ENCODE measurements at places on chromosomes 11 and 22. TPM values are rescaled to one million over a fixed set of nuclear protein-coding genes. Genes with fewer than 3 reads are reported as not detected.
A peak's percentile ranks its signal among the peaks of the same experiment; 100 is the strongest.

DNA sequence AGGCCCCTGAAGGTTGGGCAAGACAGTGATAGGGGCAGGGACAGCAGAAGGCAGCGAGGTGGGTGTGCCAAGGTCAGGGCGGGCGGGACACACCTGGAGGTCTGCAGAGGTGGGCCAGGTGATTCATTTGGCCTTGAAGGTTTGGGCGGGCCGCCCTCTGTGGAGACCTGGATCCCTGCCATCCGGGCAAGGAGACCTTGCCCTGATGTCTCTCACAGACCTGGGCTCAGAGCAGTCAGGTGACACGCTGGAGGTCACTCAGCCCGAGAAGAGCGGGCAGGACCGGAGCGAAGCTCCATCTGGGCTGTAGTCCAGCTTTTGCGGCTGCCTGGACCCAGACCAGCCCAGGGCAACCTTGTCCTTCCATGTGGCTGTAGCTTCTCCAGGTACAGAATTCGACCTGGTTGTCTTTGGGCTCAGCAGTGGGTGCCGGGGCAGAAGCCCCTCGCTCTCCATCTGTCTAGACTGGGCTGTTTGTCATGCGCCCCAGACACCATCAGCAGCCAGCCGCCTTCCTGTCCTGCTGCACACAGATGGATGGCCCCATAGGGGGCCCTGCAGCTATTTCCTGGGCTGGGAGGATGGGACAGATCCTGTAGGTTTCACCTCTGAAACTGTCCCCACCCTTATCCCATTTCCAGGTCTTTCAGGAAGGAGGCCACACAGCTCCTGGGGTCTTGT lies 3.1 kb downstream of the MRGPRG start:
- DNase-seq = peak; percentile 18

DNA sequence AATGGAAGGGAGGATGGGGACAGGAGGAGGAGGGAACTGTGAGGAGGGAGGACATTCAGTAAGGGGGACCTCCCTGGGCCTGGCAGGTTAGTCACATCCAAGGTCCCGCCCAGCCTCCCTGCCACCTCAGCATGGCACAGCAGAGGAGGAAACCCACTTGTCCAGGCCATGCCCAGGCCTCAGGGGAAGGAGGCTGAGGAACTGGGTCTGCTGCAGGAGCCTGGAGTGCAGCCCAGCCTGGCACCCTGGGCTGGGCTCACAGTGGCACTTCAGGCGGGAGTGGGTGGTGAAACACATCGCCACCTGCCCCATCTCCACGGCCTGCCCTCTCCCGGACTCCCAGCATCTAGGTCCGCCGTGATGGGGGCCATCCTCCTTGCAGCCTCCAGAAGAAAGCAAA lies 17.2 kb upstream of the KLHL35 start:
- no peak for DNase-seq

Gene BET1L
- total RNA-seq = 24.0 TPM

Gene GSTT4
- not detected for total RNA-seq

Gene UNC93B1
- total RNA-seq = 7.6 TPM

DNA sequence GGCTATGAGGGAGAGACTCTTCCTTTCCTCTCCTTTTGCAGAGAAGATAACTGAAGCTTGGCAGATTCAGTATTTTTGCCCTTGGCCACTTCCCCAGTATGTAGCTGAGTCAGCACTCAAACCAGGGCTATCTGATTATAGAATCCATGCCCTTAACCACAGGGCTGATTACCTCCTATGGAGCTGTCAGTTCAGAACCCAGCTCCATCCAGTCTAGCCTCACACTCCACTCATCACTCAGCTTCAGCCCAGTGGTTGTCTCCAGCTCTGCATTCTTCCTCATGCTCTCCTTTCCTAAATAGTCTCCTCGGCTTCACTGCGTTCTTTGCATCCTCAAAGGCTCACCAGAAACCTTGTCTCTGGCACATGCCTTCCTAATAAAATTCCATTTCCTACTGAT lies 151.6 kb upstream of the BLID start:
- DNase-seq = no peak

DNA sequence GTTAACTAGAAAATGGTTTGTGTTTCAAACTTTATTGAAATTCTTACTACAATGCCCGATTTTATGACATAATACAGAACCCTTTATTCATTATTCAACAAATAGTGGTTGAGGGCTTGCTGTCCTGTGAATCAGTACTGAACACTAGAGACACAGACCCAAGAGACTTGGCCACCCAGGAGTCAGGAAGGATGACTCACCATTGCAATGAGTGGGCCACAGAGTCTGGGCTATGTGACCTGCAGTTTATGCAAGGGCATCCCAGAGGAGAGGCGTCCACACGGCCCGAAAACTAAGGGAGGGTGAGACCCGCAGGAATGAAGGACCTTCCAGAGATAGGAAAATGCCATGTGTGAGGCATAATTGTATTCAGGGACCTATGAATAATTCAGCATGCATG lies 143.8 kb upstream of the DDI1 start:
- DNase-seq = no peak
